ENCODE measurements at places on chromosomes 13 and 19. TPM values are rescaled to one million over a fixed set of nuclear protein-coding genes. Genes with fewer than 3 reads are reported as not detected.

DNA sequence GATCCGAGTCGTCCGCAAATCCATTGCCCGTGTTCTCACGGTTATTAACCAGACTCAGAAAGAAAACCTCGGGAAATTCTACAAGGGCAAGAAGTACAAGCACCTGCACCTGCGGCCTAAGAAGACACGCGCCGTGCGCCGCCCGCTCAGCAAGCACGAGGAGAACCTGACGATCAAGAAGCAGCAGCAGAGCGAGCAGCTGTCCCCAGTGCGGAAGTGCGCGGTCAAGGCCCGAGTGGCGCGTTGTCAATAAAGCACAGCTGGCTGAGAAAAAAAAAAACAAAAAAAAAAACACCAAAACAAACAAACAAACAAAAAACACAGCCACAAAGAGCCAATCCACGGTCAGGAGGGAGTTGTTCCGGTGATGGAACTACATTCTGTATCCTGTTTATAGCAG lies 4.7 kb upstream of the GNA15 start:
- H3K27me3 ChIP-seq, result no peaks in the 10 kb centered on the region
- no peak overlapping the region for H3K4me3 ChIP-seq
- no peak overlapping the region for H3K27ac ChIP-seq
- no peaks in the 10 kb centered on the region for H3K4me1 ChIP-seq
- no peak for DNase-seq

DNA sequence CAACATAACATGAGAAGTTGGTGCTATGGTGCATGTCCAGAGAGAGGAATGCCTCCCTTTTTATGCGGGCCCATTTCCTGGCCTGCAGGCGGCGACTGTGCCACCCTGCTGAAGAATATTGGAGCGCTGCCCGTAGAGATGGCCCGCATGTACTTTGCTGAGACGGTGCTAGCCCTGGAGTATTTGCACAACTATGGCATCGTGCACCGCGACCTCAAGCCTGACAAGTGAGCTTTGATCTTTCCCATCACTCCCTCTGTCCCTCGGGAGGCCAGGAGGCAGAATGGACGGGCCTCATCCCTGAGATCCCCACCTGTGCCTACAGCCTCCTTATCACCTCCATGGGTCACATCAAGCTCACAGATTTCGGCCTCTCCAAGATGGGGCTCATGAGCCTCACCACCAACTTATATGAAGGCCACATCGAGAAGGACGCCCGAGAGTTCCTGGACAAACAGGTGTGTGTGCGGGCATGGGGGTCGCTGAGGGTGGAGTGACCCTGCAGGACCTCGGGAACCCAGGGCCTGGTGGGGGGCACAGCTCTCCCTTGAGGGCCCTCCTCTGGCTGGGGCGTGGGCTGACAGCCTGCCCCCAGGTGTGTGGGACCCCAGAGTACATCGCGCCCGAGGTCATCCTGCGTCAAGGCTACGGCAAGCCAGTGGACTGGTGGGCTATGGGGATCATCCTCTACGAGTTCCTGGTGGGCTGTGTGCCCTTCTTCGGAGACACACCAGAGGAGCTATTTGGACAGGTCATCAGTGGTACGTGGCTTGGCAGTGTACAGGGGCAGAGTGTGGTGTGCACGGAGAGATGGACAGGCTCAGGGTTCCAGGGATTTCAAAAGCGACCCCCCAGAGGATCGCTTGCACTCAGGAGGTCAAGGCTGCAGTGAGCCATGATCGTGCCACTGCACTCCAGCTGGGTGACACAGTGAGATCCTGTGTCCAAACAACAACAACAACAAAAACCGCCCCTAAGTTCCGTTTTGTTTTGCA lies 16.2 kb downstream of the DNASE2 start:
- no peak overlapping the region for H3K27ac ChIP-seq
- no peaks in the 10 kb centered on the region for H3K36me3 ChIP-seq
- H3K27me3 ChIP-seq, result no peaks in the 10 kb centered on the region

GRCh38 chr13:77752512-77753069 lies 55.1 kb downstream of the SLAIN1 start:
- no peaks in the 10 kb centered on the region for H3K36me3 ChIP-seq
- H3K4me3 ChIP-seq, result no peak overlapping the region
- no peaks in the 10 kb centered on the region for H3K4me1 ChIP-seq
- DNase-seq, result no peak
- H3K27me3 ChIP-seq, result no peaks in the 10 kb centered on the region

- no peaks in the 10 kb centered on the region for H3K4me1 ChIP-seq
- DNase-seq, result no peak
- H3K36me3 ChIP-seq, result no peaks in the 10 kb centered on the region
- H3K4me3 ChIP-seq, result peak overlapping the region; percentile 87
- H3K27ac ChIP-seq, result peak overlapping the region; percentile 84
Observed at GRCh38 chr19:35545855-35546381, 492 bp downstream of the TMEM147 start.

DNA sequence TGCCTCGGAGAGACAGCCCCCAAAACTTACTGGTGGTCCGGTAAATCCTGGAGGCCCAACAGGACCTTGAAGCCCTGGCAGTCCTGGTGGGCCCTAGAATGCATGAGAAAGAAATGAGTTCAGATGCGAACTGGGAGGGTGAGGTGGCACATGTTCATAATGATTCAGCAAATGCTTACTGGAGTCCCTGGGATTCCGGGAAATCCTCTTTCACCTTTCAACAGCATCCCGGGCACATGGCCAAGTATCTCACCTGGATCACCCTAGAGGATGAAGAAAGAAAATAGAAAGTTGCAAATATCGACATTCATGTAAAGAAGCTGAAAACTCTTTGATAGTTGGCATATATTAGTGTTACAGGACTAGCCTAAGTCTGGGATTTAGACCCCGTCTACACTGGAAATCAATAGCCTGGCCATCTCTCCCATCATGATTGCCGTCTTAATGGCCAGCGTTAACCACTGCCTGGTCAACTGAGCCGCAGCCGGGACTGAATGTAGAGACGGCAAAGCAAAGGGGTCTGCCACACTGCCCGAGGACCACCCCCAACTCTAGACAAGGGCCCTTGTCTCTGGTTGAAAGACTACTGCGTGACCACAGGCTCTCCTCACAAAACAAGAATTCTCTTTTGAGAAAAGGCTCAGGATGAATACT lies 96.9 kb downstream of the COL4A1 start:
- H3K4me1 ChIP-seq, result no peaks in the 10 kb centered on the region
- H3K4me3 ChIP-seq, result no peak overlapping the region
- no peaks in the 10 kb centered on the region for H3K36me3 ChIP-seq
- H3K27ac ChIP-seq, result no peak overlapping the region
- DNase-seq, result no peak

- H3K36me3 ChIP-seq, result no peaks in the 10 kb centered on the region
- DNase-seq, result no peak
- H3K4me3 ChIP-seq, result no peak overlapping the region
- no peaks in the 10 kb centered on the region for H3K27me3 ChIP-seq
- no peaks in the 10 kb centered on the region for H3K4me1 ChIP-seq
Observed at GRCh38 chr19:55426042-55426441, 17.1 kb downstream of the SHISA7 start.

DNA sequence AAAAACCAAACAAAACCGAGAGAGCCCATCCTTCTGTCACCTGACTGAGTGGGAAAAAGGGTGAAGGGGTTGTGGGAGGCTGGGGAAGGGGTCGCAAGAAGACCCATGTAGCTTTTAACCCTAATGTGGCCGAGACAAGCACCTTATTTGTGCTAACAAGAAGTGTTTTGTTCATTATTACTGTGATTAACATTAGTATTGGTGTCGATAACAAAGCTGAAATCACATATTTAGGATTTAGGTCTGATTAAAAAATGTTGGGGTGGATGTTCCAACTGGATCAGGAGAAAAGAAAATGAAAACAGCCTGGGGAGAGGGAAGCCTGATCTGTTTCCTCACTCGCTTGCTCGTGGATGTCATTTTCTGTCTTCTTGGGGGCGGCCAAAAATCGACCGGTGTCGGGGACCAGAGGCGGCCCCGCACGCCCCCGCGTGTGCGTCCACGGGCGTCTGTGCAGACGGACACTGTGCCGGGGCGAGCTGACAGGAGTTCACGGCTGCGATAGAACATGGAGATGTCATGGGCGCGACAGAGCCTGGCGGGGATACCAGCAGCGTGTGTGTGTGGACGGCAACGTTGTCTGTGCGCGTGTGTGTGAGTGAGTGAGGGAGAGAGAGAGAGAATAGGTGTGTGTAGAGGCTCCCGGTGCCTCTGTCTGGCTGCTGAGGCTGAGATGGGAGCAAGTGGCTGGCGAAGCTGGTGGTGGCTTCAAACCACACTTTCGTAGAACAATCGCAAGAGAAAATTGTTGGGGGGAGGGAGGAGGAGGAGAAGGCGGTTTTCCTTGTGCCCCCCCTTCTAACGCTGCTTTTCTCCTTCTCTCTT lies 29.1 kb downstream of the NFIX start:
- H3K36me3 ChIP-seq, result no peaks in the 10 kb centered on the region
- DNase-seq, result no peak
- H3K27me3 ChIP-seq, result no peaks in the 10 kb centered on the region
- peak overlapping the region; percentile 75 for H3K4me3 ChIP-seq
- H3K27ac ChIP-seq, result peak overlapping the region; percentile 93

DNA sequence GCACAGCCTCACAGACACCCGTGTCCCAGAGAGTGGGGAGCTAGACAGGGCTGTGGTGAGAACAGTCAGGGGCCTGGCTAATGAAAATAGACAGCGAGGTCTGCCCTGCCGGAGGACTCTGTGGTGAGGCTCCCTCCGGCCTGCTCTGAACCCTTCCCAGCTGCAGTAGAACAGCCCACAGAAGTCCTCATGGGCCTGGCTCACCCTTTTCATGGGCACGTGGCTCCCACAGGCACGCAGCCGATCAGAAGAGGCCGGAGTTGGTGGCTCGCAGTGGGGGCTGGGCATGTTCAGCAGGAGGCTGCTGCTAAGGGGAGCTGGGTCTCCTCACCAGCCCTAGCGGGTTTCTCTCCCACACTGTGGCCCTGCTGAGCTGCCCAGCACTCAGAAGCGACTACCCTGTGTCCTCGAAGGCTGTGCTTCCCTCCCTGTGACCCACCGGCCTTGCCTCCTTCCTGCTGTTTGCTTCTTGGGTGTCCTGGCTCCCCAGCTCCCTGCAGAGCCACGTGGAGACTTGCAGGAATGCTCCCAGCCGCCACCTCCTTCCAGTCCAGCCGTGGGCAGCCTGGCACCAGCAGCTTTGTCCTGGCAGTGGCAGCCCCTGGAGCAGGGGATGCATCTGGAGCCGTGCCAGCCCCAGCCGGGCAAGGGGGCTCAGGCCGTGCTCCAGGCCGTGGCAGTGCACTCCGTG lies 138.7 kb downstream of the KDM4B start:
- no peak overlapping the region for H3K27ac ChIP-seq
- no peaks in the 10 kb centered on the region for H3K4me1 ChIP-seq
- H3K27me3 ChIP-seq, result no peaks in the 10 kb centered on the region
- DNase-seq, result no peak
- H3K36me3 ChIP-seq, result no peaks in the 10 kb centered on the region

DNA sequence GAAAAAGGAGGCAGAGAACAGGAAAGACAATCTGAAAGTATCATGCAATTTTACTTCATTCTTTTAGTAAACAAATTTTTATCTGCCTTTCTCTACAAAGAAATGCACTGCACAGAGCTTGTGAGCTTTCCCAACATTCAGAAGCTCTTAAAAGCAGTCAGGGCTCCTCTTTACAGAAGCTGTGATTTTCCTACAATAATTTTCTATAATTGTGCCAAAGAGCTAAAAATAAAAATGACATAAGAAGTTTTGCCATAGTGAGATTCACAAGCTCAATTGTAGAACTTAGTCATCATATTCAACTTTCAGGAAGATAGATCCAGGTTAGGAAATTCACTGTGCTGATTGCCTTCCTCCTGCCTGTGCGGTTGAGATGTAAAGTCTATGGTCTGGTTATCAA lies 341.4 kb downstream of the PCDH9 start:
- no peak overlapping the region for H3K4me3 ChIP-seq
- no peak overlapping the region for H3K27ac ChIP-seq
- DNase-seq, result no peak
- H3K36me3 ChIP-seq, result no peaks in the 10 kb centered on the region

DNA sequence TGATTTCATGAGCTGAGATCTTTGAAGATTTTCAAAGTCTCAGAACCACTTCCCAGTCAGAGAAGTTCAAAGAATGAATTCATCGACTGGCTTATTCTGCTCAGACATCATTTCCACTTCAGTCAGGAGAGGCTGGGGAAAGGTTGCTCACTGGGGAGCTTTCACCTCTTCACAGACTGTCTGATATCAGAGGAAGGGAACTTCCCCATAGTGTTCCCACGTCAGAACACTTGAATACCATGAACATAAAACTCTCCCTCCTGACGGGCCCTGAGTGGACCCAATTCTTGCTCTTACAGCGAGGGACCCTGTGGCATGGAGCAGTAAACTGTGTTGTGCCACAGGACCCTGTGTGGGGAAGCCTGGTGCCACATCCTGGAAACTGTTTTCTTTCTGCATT lies 492.6 kb downstream of the COG6 start:
- DNase-seq, result no peak
- H3K36me3 ChIP-seq, result no peaks in the 10 kb centered on the region

GRCh38 chr13:110225609-110226574 lies 81.1 kb downstream of the COL4A1 start:
- DNase-seq, result no peak
- no peak overlapping the region for H3K27ac ChIP-seq

DNA sequence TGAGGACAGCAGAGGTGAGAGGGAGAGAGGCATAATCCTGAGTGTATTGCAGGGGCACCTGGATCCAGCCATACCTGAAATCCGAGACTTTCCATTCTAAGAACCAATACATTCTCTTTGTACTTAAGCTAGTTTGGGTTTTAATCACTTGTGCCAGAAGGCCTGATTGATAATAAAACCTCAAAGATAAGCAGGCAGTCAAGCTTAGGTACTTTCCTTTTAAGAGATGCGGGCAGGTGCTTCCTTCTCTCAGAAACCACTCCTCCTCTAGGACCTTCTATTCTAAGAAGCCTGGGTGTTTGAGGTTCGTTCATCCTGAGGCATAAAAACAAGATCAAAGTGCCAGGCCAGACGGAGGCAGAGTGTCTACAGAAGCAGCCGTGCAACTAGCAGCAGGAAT lies 22.2 kb downstream of the FAM187B start:
- DNase-seq, result no peak
- no peaks in the 10 kb centered on the region for H3K36me3 ChIP-seq
- no peaks in the 10 kb centered on the region for H3K27me3 ChIP-seq
- no peaks in the 10 kb centered on the region for H3K4me1 ChIP-seq

GRCh38 chr13:33072759-33073158 lies 56.5 kb downstream of the KL start:
- no peaks in the 10 kb centered on the region for H3K36me3 ChIP-seq
- no peaks in the 10 kb centered on the region for H3K27me3 ChIP-seq
- no peaks in the 10 kb centered on the region for H3K4me1 ChIP-seq
- H3K27ac ChIP-seq, result no peak overlapping the region

- H3K4me3 ChIP-seq, result no peak overlapping the region
- peaks cover 10% of the 10 kb centered on the region for H3K36me3 ChIP-seq
- H3K27me3 ChIP-seq, result no peaks in the 10 kb centered on the region
- DNase-seq, result no peak
- H3K4me1 ChIP-seq, result no peaks in the 10 kb centered on the region
Observed at GRCh38 chr19:36674201-36674600, 7.6 kb upstream of the ZNF461 start.

KCNN4 gene
- total RNA-seq, result 1.9 TPM

ZSCAN18 gene
- 66.2 TPM for total RNA-seq

ZNF28 gene
- 10.2 TPM for total RNA-seq

GNA15 gene
- 8.5 TPM for total RNA-seq

RCBTB1 gene
- 13.8 TPM for total RNA-seq
